ENCODE measurements at places on chromosomes 2 and 18.

- DNase-seq: peak; percentile 61
Measured at GRCh38 chr2:121284463-121285449, at the start of gene TFCP2L1. TFCP2L1 (minus strand) TSS chr2:121285202; CDS start chr2:121285109, 93 bp downstream.

GRCh38 chr18:63073481-63073880 lies 246.1 kb downstream of the BCL2 start:
- DNase-seq: peak; percentile 29

- peak; percentile 37 for DNase-seq
Measured at GRCh38 chr2:30127016-30127893, 19.6 kb upstream of the YPEL5 start.

- DNase-seq: no peak
Measured at GRCh38 chr2:80291656-80292055, 12.9 kb downstream of the LRRTM1 start.

DNA sequence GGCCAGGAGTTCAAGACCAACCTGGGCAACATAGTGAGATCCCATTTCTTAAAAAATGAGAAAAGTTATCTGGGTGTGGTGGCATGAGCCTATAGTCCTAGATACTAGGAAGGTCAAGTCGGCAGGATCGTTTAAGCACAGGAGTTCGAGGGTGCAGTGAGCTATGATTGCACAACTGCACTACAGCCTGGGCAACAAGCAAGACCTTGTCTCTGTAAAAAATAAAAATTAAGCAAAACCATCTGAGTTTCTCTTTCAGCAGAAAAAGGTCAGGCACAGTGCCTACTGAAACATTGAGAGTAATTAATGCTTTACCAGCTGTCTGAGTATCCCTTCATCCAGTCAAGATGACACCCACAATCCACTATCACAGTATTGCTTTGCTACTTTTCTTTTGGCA lies 258.3 kb downstream of the MBD5 start:
- no peak for DNase-seq

DNA sequence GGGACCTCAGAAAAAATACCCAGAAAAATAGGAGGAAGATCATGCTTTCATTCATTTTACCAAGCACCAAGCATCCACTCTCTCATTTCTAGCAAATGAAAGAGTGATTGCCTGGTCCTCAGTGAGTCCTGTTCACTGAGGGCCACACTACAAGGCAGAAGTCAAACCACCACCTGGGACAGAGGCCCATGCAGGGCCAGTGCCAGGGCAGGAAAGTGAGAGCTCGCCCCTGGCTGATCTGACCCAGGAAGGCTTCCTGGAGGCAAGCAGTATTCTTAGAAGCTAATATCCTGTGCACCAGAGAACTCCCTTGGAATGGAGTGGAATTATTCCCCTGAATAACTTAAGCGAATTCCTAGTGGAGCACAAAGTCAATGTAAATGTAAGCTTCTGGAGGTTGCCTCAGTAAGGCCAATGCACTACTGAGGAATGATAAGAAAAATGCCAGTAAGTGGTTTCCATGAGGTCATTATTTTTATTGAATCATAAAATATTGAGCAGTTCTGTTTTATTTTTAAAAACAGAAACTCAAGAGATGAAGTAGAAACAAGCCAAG lies 191.6 kb upstream of the ID2 start:
- no peak for DNase-seq

DNA sequence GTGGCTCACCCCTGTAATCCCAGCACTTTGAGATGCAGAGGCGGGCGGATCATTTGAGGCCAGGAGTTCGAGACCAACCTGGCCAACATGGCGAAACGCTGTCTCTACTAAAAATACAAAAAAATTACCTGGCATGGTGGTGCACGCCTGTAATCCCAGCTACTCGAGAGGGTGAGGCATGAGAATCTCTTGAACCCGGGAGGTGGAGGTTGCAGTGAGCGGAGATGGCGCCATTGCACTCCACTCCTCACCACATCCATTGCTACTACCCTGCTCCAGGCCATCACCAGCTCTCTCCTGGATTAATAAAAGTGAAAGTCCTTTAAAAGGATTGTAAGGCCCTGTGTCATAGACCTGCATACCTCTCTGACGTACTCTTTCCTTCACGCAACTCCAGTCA lies 1.2 kb downstream of the RMP24 start:
- DNase-seq: no peak

GRCh38 chr18:34158881-34159690 lies 65.6 kb downstream of the NOL4 start:
- DNase-seq: no peak

- DNase-seq: no peak
Measured at GRCh38 chr2:85110991-85111560, 22.1 kb upstream of the TCF7L1 start.

GRCh38 chr2:198711484-198711883 lies 746.3 kb downstream of the SATB2 start:
- DNase-seq: no peak
